ENCODE measurements at places on chromosomes 7 and 10.
A peak's percentile ranks its signal among the peaks of the same experiment; 100 is the strongest.

GRCh38 chr10:53013201-53013810 is 240.7 kb upstream of the MBL2 start:
- DNase-seq: no peak

- peak; percentile 63 for DNase-seq
These were observed 16.4 kb upstream of the FOXK1 start for GRCh38 chr7:4665661-4666060.

DNA sequence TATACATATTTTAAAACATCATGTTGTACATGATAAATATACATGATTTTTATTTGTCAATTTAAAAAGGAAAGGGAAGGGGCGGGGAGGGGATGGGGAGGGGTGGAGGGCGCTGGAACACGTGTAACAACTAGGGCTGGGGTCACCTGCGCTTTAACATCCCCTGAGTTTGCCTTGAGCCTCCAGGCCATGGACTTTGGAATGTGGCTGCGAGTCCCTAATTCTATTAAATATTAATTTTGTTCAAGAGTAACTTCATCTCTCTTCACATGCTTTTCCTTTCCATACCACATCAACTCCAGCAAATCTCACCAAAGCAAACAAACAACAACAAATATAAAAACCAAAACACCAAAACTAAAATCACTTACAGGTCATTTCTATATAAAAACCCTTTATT is 10.6 kb downstream of the IFIT5 start:
- no peak for DNase-seq

- peak; percentile 19 for DNase-seq
These were observed 35.6 kb downstream of the PRPS1L1 start for GRCh38 chr7:17991866-17992648.

- DNase-seq: no peak
These were observed 132.9 kb downstream of the OAT start for GRCh38 chr10:124285587-124286527.

DNA sequence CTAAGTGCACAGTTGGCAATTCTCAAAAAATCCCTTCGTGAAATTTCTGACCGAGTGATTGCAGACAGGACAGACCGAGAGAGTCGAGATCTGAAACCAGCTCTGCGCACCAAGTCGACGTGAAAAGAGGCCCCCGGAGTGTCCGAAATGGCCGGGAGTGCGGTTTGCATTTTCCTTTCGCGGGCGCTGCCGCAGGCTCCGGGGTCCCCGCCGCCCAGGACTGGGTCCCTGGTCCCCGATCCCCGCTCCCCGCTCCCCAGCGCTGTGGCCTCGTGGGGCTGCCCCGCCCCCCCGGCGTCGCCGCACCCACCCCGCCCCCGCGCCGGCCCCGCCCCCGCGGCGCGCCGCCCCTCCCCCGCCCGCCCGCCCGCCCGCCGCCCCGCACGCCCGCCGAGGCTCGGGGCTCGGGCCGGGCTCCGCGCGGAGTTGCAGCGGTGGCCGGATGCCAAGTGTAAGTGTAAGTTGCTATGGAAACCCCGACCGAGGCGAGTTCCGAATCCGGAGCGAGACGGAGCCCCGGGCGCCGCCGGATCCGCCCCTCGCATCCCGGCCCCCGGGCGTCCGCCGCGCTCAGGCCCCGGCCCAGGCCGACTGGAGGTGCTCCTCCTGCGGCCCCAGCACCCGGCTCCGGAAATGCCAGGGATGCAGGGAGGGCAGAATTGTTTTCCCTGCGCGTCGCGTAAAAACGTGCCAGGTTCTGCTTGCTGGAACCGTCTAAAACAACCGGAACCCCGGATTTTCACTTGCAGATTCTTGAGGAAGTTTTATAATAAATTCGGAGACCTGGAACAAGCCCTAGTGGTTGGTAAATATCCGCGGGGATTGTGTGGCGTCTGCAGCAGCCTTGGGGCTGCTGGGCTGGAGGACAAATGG is 4.6 kb downstream of the BMI1 start:
- peak; percentile 59 for DNase-seq

GRCh38 chr10:60139798-60140566 is 233.6 kb upstream of the CCDC6 start:
- peak; percentile 59 for DNase-seq

DNA sequence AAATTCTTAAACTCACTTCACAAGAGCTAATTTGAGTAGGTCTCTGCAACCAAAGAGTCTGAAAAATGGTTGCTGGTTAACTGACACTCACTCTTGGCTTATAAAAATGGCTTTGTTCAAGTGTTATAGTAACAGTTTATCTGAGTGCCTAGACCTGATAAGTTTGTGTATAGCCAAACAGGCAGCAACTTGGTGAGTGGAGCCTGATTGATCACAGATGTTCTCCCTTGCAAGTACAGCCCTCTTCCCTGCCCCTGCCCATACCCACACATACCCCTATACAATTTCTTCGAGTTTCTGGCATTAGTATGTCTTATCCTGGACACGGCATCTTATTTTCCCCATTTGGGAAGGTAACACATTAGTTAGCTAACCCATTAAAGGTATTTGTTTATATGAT is 149.5 kb downstream of the SLC16A9 start:
- no peak for DNase-seq

- peak; percentile 52 for DNase-seq
These were observed 255.5 kb upstream of the KMT2E start for GRCh38 chr7:104758504-104758903.

GRCh38 chr7:66905278-66905677 is 15.7 kb upstream of the TMEM248 start:
- no peak for DNase-seq

GRCh38 chr10:18254086-18254485 is 113.9 kb downstream of the CACNB2 start:
- DNase-seq: peak; percentile 24

GRCh38 chr10:104065748-104066147 is 19.9 kb downstream of the COL17A1 start:
- DNase-seq: no peak

GRCh38 chr10:117960345-117960935 is 86.3 kb downstream of the RAB11FIP2 start:
- peak; percentile 12 for DNase-seq

GRCh38 chr7:6294839-6295238 is 22.4 kb upstream of the CYTH3 start:
- no peak for DNase-seq

GRCh38 chr10:21398563-21399231 is 126.8 kb downstream of the SKIDA1 start:
- peak; percentile 68 for DNase-seq

DNA sequence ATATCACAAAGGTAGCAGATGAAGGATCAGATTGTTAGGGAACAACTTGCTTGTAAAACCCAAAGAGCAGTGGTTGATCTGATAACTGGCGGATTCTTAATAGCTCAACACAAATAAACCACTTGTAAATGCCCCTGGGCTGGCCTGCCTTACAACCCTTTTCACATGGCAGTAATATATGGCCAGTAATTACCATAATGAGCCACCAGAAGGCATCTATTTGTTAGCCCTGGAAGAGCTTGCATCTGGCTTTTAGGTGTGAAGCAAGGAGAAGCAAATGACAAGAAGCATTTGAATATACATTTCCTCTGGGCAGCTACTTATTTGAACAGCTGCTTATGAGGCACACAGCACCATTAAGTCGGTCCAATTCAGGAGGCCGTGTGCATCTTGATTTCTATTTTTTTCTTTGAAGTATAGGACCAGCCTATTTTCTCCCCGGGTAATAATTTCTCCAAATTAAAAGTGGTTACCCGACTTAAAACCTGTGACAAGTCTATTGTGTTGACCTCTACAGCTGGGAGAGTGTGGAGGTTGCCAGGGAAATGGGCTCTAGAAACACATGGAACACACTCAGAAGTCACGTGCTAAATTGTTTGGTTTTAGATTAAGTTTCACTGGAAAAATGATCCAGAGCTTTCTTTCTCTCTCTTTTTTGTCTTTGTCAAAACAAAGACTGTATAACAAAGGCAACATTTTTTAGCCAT is 113.4 kb downstream of the SEM1 start:
- DNase-seq: no peak

DNA sequence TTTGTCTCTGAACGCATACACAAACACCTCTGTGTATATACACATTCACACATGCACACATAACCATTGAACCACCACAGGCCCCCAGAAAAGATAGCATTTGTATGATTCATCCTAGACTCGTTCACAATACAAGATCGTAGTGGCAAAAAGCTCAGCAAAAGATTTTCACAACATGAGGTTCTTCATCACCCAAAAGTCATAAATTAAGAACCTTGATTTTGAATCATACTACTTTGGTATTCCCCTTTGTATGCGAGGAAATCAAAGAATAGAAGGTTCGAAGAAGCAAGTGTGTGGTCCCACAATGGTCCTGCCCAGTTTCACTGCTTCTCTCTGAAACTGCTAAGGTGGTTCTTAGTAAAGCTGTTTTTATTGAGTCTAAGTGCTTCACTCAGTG is 200.7 kb downstream of the CELF2 start:
- no peak for DNase-seq

- DNase-seq: no peak
These were observed 439.5 kb downstream of the NEBL start for GRCh38 chr10:20457649-20458048.

DNA sequence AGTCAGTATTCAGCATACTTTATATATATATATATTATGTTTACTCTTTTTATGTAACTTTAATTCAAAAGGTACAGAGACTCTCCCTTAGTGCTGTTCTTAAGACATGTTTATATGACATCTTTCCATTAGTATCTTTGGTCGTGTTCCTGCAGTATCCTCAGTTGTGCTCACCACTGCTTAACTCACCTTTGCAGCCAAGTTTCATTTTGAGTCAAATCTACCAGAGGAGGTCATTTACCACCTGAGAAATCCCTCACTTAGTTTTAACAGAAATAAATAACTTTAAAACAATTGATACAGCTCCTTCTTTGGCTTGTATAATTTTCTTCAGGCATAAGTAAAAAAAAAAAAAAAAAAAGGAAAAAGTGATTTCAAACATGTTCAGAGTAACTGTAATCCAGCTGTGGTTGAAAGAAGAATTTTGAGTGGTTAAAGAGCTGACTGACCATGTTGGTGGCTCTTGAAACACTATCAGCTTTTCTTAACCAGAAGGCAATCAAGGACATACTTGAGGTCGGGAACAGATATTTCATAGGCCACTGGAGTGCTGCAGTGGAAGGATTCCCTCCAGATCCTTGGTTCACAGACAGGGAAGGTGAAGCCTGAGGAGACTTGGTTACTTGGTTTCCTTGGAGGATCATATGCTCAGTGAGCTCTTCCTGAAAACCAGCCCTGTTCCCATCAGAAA is 116.8 kb downstream of the AUTS2 start:
- no peak for DNase-seq

GRCh38 chr7:81688622-81689411 is 81.0 kb downstream of the HGF start:
- DNase-seq: no peak

GRCh38 chr7:68925241-68925640 is 673.0 kb upstream of the AUTS2 start:
- no peak for DNase-seq

DNA sequence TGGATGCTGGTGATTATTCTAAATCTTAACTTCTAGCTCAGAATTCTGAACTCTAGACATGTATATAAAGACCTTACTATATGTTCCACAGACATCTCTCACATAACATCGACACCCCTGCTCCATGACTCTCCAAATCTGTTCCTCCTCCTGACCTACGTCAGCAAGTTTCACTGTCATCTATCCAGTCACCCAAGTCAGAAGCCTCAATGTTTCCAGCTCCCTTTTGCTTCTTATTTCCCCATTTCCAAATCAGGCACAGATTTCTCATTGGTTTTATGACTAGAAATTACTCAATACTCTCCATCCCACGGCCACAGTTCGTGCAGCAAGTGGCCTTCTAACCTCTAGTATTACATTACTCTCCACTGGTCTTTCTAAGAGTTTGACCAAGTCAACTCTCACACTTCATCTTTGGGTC is 28.5 kb downstream of the EPC1 start:
- peak; percentile 65 for DNase-seq

GRCh38 chr10:101611096-101611905 is 23.2 kb downstream of the DPCD start:
- peak; percentile 69 for DNase-seq

GRCh38 chr10:56782503-56782902 is 421.4 kb upstream of the ZWINT start:
- DNase-seq: no peak

GRCh38 chr7:123211545-123211944 is 11.8 kb upstream of the SLC13A1 start:
- no peak for DNase-seq

- DNase-seq: no peak
These were observed 845.0 kb downstream of the CNTNAP2 start for GRCh38 chr7:146961617-146962016.

GRCh38 chr7:101164071-101164840 is 1.1 kb downstream of the VGF start:
- DNase-seq: peak; percentile 89

DNA sequence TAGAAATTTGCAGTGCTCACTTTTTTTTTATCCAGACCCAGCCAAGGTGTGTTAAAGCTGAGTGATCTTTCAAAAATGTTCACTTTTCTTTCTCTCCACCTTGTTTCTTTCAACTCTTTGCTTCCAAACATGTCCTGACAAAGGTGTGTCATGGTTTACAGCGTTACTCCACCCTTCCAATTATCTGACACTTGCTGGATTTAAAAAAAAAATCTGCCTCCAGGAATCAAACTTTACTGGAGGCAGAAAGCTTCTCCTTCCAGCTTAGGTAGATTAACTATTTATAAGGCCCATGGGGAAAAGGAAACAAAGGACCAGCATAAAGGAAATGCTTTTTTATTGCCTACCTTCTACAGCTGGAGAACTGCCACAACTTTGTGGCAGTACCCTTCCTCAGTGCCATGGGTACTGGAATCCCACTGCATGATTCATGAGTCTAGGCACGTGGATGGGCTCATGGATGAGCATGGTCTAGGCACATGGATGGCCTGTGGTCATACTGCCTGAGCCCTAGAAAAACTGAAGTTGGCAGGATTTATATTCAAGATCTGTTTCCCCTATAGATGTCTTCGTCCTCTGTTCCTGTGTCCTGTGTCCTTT is at the start of gene COL17A1:
Gene COL17A1, minus strand, starts transcription at position 80 of the 600 bp plus-strand sequence. CDS start 5,207 bp downstream, outside the sequence.
- DNase-seq: no peak

GRCh38 chr10:43594944-43595589 is 11.2 kb upstream of the ZNF485 start:
- peak; percentile 26 for DNase-seq

- no peak for DNase-seq
These were observed 115.7 kb downstream of the TPK1 start for GRCh38 chr7:144720149-144720548.
